ENCODE measurements at places on chromosomes 4 and X.
A peak's percentile ranks its signal among the peaks of the same experiment; 100 is the strongest.

- no peak for DNase-seq
These were observed 1142.2 kb downstream of the C4orf33 start for GRCh38 chr4:130238121-130238520.

DNA sequence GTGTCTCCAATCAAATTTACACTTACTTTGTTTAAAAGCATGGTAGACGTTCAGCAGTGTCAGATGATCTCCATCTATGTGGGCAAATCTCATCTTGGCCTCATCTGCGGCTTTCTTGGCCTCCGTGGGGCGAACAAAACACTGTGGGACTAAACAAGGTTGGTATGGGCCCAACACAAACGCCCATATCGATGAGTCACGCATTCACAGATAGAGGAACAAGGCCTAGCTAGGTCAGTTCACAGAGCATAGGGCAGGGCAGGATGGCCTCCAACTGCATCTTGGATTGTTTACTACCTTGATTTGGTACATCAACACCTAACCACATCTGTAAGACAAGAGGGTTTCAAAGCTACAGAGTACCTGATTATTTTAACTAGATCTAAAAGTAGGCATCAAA lies 47.3 kb downstream of the DHX15 start:
- DNase-seq = no peak

DNA sequence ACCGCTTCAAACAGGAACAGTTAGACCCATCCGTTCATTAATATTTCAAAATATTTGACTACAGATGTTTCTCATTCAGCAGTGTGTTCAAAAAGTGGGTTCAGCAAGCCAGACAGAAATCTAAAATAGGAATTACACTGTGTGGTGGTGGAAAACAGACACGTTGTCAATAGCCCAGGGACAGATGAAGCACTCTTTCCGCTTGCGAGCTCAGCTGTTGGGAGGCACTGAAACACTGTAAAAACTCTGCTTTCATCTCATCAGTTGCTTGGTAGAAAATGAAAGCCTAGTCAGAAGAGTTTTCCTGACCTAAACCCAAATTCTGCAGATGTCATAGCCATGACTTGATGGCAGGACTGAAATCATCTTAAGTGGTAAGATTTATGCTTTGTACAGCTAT lies 38.5 kb downstream of the LRP2BP start:
- DNase-seq = no peak

DNA sequence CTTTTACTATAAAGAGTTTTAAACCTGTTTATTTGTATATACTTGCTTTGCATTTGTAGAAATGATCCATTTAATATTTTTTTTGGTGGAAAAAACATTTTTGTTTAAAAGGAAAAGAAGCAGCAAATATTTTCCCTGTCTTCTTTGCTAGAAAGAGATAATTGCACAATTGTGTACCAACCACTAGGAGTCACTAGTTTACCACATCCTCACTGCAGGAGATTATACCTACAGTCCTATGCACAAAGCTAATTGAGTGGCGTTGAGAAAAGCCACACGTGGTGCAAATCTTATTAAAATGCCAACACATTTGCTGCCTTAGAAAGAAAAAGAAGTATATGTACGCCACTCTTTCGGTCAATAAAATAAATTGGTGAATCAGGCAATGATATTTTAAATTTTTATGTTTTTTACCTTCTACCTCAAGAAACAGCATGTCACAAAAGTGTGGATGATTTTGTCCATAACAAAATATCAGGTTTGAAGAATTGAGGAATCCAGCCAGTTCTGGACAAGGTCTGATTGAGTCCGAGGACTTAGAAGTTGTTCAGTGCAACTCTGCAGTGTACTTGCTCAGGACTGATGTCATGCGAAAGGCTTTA lies 102.9 kb downstream of the GRXCR1 start:
- DNase-seq = no peak

DNA sequence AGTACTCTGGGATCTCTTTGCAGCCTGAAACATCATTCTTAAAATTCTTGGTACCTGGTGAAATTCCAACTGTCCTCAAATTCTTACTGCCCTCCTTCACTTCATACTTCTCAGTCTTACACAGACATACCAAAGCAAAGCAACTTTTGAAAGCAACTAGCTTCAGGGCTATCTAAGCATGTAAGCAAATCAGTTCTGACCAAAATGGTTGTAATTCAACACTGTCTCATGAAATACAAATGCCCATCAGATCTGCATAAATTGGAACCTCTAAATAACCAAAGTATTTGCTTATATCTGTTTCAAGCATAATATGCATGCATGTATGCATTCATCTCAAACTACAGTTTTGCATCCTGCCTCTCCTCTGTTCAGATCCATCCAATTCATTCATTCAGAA lies 308.1 kb upstream of the PPARGC1A start:
- DNase-seq = no peak

- no peak for DNase-seq
These were observed 98.6 kb upstream of the SCML1 start for GRCh38 chrX:17638731-17639130.

DNA sequence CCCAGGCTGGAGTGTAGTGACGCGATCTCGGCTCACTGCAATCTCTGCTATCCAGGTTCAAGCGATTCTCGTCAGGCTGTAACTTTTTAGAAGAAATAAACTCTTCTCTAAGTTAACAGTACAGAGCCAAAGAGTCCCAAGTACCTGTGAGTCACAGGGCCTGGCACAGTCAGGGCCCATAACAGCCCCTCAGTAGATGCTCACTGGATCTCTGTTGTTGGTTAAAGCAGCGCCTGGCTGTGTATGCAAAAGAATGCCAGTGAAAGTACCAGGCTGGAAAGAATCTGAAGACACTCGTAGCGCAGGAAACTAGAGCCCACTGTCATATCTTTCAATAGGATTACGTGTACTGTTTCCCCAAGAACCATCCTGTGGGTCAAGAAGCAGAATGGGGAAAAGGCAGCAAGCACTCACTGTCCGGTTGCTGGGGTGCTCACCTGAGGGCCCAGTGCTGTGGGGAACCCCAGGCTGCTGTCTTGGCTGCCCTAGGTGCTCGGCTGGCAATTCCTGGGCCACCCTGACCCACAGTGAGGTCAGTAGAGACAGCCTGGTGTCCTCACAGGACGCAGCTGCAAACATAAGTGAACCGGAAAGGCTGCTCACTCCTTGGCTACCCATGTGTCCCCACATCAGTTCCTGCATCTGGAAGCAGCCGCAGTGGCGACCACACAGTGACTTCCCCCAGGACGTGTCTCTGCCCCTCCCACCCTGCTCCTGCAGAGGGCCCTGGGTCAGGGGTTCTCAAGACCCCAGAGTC lies 3.1 kb upstream of the SLBP start:
- DNase-seq = no peak

DNA sequence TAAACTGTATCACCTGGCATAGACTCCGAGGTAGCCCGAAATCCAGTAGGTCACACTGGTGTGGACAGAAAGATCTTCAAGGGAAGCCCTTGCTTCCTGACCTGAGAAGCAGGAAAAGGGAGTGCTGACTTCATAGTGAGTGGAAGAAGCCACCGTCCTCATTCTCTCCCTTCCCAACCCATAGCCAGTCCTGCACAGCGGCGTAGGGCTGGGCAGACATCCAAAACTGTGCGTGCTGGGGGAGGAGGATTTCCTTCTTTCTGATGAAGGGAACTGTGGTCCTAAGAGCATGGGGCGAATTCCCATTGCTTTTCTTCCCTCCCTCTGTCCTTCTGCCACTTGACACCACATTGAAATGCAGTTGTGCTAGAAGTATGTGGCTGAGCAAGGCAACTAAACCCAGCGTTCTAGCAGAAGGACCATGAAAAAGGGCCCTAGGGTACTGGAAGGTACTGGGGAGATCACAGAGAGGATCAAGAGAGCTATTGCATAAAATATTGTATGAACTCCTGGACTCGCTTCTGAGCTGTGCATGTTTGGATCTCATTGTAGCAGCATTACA lies 66.9 kb downstream of the STOX2 start:
- DNase-seq = no peak

DNA sequence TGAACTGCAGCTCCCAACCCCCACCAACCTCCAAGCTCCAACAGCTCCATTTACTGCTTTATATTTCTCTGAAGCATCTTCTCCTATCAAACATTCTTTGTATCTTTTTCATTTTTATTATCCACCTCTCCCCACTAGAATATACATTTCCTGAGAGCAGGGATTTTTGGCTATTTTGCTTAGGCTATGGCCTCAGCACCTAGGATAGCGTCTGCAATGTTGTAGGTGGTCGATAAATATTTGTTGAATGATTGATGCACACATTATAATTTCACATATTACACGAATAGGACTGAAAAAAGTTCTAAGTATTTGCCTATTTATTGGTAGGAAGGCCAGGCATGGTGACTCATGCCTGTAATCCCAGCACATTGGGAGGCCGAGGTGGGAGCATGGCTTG lies 658.7 kb upstream of the DIPK2B start:
- no peak for DNase-seq

- no peak for DNase-seq
These were observed 255.6 kb downstream of the ASMT start for GRCh38 chrX:1870421-1870820.

GRCh38 chr4:182863501-182863900 lies 53.7 kb downstream of the DCTD start:
- no peak for DNase-seq

DNA sequence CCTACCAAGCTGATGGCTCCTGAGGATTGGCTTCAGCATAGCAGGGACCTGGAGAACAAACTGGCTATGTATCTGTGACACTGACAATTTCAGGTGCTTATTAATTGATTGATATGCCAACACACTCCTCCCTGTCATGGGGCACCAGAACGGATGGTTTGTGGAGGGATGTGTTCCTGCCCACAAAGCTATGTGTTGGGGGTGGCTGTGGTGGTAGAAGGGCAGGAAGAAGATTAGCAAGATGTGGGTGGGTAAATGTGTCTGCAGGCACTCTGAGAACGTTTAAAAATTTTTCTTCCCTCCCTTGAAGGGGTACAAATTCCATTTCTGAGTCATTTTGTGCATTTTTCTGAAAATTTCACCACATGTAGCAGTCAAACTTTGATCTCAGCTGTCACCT lies 55.0 kb upstream of the SCML1 start:
- DNase-seq = peak; percentile 53

- no peak for DNase-seq
These were observed 93.1 kb upstream of the SOD3 start for GRCh38 chr4:24702281-24702680.

- no peak for DNase-seq
These were observed 1685.3 kb downstream of the STIM2 start for GRCh38 chr4:28545986-28546385.

- DNase-seq = no peak
These were observed at the start of gene PWWP3B for GRCh38 chrX:106168107-106168506. TSS of gene PWWP3B (plus strand) at chrX:106168305. CDS start at chrX:106205433, 37,128 bp downstream.

DNA sequence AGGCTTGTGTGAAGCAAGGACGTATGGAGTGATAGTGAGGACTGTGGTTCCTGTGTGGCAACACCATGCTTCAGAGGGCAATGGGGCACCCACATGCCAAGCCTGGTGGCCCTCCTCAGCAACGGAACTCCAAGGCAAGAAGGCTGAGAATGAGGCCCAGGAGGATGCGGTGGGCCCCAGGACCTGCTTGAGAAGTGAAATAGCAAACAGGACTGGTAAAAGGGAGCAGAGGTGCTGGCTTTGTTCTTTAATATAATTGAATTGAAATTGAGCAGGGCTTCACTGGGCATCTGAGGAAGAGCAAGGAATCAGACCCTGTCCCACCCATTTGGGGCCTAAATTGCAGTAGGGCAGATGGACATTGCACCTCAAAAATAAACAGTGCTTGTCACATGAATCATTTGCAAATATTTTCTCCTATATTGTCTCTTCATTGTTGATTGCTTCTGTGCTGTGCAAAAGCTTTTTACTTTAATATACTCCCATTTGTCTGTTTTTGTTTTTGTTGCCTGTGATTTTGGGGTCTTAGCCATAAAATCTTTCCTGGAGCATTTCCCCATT lies 2.3 kb downstream of the TMEM187 start:
- no peak for DNase-seq

DNA sequence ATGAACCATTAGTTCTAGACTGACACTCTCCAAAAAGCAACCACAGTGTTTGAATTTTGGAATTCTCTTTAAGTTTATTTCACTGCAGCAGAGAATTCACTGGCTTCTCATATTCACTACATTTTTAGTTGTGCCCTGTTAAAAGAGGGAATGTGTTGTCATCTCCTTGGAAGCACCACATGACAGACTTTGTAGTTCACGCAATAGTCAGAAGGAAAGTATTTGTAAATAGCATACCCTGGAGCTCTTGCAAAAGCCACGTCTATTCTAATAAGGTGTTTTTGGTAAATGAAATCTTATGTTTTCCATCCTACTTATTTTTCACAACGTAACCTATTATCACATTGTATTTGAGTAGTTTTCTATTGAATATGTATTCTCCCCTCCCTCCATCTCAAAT lies 25.8 kb downstream of the DOCK11 start:
- DNase-seq = no peak

- no peak for DNase-seq
These were observed 2649.3 kb downstream of the PCDH7 start for GRCh38 chr4:33369446-33369845.

DNA sequence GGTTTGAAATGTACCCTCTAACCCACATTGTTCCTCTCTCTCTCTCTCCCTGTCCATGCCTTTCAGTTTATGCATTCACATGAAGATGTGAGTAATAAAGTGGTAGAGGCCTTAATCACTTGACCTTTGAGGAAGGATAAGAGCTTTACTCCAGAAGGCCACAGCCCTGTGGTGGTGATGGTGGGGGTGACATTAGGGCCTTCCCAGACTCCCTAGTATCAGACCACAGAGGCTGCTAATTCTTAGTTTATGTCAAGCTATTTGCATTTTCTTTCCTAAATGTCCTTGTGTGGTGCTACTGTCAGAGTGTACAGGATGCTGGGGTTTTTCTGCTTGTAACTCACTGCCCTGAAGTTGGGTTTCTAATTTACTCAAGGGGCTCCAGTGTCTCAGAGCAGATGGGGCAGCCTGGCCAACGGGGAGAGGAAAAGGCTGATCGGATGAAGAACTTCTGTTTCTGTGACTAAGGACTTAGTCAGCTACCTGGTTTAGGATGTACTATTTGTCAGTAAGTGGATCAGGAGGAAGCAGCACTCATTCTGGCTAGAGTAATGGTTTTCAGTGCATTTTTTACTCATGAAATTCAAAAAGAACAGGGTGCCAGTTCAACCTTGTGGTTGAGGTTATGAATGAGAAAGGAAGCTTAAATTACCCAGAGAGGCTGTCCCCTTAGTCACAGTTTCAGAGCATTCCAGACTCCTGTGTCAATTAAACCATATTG lies 509.6 kb upstream of the DIPK2B start:
- peak; percentile 82 for DNase-seq

GRCh38 chr4:168541266-168541953 lies 44.6 kb downstream of the PALLD start:
- DNase-seq = no peak

DNA sequence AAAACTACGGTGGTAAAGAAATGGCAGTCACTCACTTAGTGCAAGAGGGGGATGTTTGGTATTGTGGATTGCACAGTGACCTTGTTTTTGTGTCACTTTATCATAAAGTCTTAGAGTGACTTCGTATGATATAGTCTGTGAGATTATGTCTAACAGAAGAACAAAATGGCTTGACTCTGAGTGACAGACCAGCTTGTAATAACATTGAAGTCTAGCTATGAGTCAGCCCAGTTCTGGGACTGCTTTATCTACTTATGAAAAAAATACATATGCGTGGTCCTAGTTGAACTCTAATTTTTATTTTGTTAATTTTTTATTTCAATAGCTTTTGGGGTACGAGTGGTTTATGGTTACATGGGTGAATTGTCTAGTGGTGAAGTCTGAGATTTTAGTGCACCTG lies 20.0 kb downstream of the DCLK2 start:
- no peak for DNase-seq

- no peak for DNase-seq
These were observed 27.2 kb downstream of the HDX start for GRCh38 chrX:84475101-84475500.

- DNase-seq = no peak
These were observed 17.8 kb downstream of the SCFD2 start for GRCh38 chr4:53348046-53348445.

GRCh38 chrX:38484607-38485498 lies 76.5 kb upstream of the TSPAN7 start:
- DNase-seq = no peak

Measured in stimulated activated naive CD8-positive, alpha-beta T cell treated with anti-CD3 and anti-CD28 coated beads, Interleukin-15, amount 100 ng/mL, for 72 hours (primary cell).